Ascending aorta (tissue), 2 donors: ENCODE measurements at places on chromosomes 6 and 20. TPM values are rescaled to one million over a fixed set of nuclear protein-coding genes. Genes with fewer than 3 reads are reported as not detected.

The GRM1 gene
- not detected for total RNA-seq

The FAM83C gene
- not detected for total RNA-seq

The CST2 gene
- not detected for total RNA-seq

The ADGB gene
- not detected for total RNA-seq
